Activated CD4-positive, CD25-positive, alpha-beta regulatory T cell (primary cell): ENCODE measurements at places on chromosomes 1 and 21.

DNA sequence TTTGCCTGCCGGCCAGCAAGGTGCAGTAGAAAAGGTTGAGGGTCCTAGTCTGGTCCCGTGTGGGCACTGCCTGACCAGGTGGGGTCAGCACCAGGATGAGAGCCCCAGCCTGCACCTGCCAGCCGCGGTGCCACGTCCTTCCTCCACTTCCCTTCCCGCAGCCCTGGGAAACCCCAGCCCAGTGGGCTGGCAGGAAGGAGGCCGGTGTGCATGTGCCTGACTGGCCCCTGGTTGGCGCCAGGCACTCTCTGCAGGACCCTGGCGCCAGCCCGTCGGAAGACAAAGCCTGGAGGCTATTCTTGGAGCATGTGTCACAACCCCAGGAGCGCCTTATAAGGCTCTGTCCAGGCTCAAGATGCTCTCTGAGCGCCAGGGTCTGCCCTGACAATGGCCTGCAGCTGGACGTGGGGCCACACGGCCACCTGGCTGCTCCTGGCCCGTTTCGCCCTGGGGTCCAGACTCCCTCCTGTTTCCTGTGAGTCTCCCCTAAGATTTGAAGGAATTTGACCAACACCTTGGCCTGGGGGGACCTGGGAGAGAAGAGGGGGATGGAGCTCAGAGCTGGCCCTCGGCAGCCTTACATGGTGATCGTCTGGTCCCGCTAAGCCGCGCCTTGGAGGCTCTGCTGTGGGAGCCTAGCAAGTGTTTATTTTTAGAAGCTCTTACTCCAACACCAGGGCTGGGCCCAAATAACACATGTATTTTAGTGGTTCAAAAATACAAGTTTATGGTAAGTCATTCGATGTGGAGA, 31.9 kb upstream of the POFUT2 start:
- DNase-seq = no peak

GRCh38 chr1:6512908-6513280, 21.4 kb upstream of the PLEKHG5 start:
- DNase-seq = no peak

- no peak for DNase-seq
Measured at GRCh38 chr1:244394826-244395765, 56.6 kb downstream of the ADSS2 start.

GRCh38 chr1:191876631-191877030, 281.6 kb upstream of the RGS18 start:
- DNase-seq = no peak

- DNase-seq = no peak
Measured at GRCh38 chr1:17673329-17674072, 81.6 kb upstream of the ACTL8 start.

DNA sequence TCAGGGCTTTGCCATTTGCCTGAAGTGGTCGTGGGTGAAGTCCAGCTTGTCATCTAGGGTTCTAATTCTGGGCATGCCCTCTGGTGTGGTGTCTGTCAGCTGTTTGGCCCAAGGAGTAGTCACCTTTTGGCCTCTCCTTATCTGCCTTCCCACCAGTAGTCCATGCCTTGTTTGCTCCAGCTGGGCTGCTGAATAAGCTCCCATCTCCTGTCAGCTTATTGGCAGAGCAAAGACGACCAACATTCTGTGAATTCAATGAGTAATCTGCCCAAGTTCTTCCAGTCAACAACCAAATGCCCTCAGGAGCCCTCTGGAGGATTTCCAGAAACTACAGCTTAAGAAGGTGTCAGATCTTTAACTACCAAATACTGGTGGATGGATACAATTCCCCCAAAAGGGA, 7.0 kb downstream of the BCAN start:
- no peak for DNase-seq

DNA sequence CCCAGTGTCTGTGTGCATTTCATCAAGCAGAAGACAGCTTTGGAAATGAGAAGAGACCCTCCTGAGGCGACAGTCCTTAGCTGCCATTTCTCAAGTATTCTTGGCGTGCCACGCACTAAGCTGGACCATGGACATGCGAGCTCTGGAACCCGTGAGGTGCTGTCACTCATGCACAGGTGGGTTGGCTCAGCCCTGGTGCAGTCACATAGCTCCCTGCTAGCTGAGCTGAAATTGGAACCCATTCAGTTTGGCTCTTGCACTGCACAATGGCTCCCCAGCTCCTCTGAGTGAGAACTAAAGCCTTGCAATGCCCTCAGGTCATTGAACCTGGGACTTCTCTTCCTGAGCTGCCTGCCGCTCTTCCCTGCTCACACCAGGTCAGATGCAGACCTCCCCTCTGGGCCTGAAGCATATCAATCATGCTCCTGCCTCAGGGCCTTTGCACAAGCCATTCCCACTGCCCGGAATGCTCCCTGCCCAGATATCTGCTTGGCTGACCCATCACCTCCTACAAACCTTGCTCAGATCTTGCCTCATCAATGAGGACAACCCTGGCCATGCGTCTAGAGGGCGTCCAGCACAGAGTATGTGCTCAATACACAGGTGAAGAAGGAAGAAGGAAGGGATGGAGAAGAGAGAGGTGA, 6.3 kb upstream of the SRARP start:
- DNase-seq = no peak
